MV-4-11 (cell line): ENCODE measurements at places on chromosomes 6 and 20.

DNA sequence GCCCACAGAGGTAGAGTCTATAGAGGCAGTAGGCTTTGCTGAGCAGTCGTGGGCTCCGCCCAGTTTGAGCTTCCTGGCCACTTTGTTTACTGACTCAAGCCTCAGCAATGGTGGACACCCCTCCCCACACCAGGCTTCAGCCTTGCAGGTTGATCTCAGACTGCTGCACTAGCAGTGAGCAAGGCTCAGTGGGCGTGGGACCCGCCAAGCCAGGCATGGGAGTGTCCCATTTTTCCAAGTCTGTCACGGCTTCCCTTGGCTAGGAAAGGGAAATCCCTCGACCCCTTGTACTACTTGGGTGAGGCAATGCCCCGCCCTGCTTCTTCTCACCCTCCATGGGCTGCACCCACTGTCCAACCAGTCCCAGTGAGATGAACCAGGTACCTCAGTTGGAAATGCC is 135.3 kb upstream of the NT5E start:
- no peak for DNase-seq

- DNase-seq: no peak
These were observed 8.8 kb downstream of the WFDC3 start for GRCh38 chr20:45782890-45783289.

DNA sequence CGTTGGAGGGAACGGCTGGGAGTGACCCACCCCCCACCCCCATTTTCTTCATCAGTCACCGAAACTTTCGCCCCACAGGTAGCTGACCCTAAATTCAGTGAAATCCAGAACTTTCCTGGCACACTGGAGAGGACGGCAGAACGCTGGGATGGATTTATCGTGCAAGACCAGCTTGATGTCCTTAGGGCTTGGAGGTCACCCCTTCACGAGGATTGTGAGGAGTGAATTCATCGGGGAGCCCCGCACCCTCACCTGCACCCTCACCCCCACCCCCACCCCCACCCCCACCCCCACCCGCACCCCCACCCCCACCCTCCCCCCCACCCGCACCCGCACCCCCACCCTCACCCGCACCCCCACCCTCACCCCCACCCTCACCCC is 13.3 kb upstream of the TCFL5 start:
- DNase-seq: no peak

DNA sequence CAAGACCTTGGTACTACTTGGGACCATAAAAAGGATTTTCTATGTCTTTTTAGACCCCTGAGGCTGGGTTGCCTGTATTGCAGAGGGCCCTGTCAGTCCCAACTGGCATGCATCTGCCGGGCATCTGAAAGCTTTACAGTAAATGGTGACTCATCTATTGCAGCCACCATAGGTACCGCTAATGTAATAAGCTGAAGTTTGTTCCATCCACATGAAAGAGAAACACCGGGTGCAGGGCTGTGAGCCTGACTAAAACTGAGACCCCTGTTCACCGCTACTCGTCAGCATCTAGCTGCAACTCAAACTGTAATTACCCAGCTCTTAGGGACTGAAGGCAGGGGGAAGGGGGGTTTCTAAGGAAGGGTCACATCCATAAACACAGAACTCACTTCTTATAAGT is 49.5 kb downstream of the TRERF1 start:
- DNase-seq: peak; percentile 48

GRCh38 chr6:3517350-3517749 is 60.5 kb upstream of the SLC22A23 start:
- no peak for DNase-seq

DNA sequence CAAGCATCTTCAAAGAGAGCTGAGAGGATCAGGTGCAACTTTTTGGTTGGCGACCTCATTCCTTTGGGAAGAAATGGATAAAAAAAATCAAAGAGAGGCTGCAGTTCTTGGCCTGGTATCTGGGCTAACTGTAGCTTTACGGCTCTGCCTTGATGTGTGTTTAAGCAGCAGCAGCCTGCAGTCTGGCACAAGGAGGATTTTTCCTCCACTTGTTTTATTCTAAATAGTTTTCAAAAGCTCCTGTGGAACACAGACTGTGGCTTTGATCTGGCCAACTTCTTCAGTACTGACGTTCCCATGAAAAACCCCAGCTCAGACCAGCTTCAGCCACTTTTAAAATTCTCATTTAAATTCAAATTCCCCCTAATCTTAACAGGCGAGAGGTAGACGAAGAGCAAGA is 137.3 kb downstream of the HDGFL1 start:
- DNase-seq: no peak

- DNase-seq: no peak
These were observed 160.1 kb downstream of the EYS start for GRCh38 chr6:65546894-65547293.

DNA sequence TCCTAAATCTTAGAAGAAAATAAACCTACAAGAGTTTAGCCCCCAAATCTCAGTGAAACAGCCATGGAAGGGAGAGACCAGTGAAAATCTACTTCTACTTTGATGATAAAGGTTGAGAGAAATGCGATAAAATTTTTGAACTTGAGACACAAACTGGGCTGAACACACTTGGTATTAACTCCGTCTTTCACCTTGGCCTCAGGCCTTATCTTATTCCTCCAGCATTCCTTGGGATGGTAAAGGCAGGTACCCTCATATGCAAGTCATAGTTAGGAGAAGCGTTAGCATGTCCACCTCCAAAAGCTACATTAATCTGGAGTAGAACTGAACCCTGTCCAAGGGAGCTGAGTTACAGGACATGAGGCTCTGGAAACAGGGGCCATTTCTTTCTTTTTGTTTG is 1.2 kb upstream of the SPTLC3 start:
- DNase-seq: no peak

- no peak for DNase-seq
These were observed 208.8 kb upstream of the PLCB4 start for GRCh38 chr20:8860011-8860495.
